ENCODE measurements at places on chromosomes 2 and 18. TPM values are rescaled to one million over a fixed set of nuclear protein-coding genes. Genes with fewer than 3 reads are reported as not detected.

POTEI gene
- total RNA-seq, result not detected

PAX8 gene
- total RNA-seq, result 1.4 TPM

GGCX gene
- total RNA-seq, result 17.8 TPM

ALPP gene
- 0.29 TPM for total RNA-seq

BCL2 gene
- 134 TPM for total RNA-seq

DPP4 gene
- 53.6 TPM for total RNA-seq

RGPD3 gene
- total RNA-seq, result 0.21 TPM

TMEM18 gene
- 29.3 TPM for total RNA-seq

CAPN13 gene
- not detected for total RNA-seq

POLE4 gene
- total RNA-seq, result 39.4 TPM

NEURL3 gene
- total RNA-seq, result 0.44 TPM

PROC gene
- total RNA-seq, result not detected

SLC35G4 gene
- total RNA-seq, result not detected

ARHGEF4 gene
- 0.77 TPM for total RNA-seq

SLC4A3 gene
- not detected for total RNA-seq

ASB18 gene
- not detected for total RNA-seq

NYAP2 gene
- total RNA-seq, result not detected

RAPGEF4 gene
- total RNA-seq, result 0.32 TPM

CELF4 gene
- total RNA-seq, result not detected

GPC1 gene
- 1.5 TPM for total RNA-seq

MYO3B gene
- 0.16 TPM for total RNA-seq

YWHAQ gene
- total RNA-seq, result 176 TPM

ACAA2 gene
- total RNA-seq, result 21.4 TPM

TBC1D8 gene
- total RNA-seq, result 0.39 TPM

LINC00305 gene
- total RNA-seq, result not detected

CTLA4 gene
- 77.2 TPM for total RNA-seq

EVX2 gene
- total RNA-seq, result not detected

NAT8 gene
- total RNA-seq, result not detected

NMUR1 gene
- total RNA-seq, result 0.35 TPM

OTOS gene
- total RNA-seq, result not detected

PLA2R1 gene
- not detected for total RNA-seq

EVA1A gene
- total RNA-seq, result not detected

FAP gene
- total RNA-seq, result not detected

SERPINB10 gene
- total RNA-seq, result not detected

PID1 gene
- 0.60 TPM for total RNA-seq

CRYGD gene
- total RNA-seq, result not detected

STAT4 gene
- 128 TPM for total RNA-seq

XIRP2 gene
- total RNA-seq, result 1.2 TPM

QPCT gene
- total RNA-seq, result 1.0 TPM

CHMP3 gene
- 53.9 TPM for total RNA-seq

CTIF gene
- 6.1 TPM for total RNA-seq

SNORC gene
- 1.0 TPM for total RNA-seq

PLEKHH2 gene
- total RNA-seq, result not detected

HRH4 gene
- 8.5 TPM for total RNA-seq

SCYGR4 gene
- total RNA-seq, result not detected

CFAP65 gene
- total RNA-seq, result not detected

SERPINB3 gene
- not detected for total RNA-seq

TMEM37 gene
- total RNA-seq, result not detected

MOCOS gene
- total RNA-seq, result not detected

CEP192 gene
- 32.6 TPM for total RNA-seq

RAB6C gene
- total RNA-seq, result not detected

UGT1A5 gene
- total RNA-seq, result not detected

KCNE4 gene
- not detected for total RNA-seq

SPIRE1 gene
- total RNA-seq, result 1.1 TPM

ANO7 gene
- total RNA-seq, result 0.16 TPM

SALL3 gene
- not detected for total RNA-seq

YIPF4 gene
- 19.7 TPM for total RNA-seq

TM4SF20 gene
- not detected for total RNA-seq

MARCHF4 gene
- not detected for total RNA-seq

GCKR gene
- total RNA-seq, result not detected
